ENCODE measurements at places on chromosomes 5 and 9. TPM values are rescaled to one million over a fixed set of nuclear protein-coding genes. Genes with fewer than 3 reads are reported as not detected.

The DMRTA1 gene
- polyA plus RNA-seq: 0.05 TPM

The COL15A1 gene
- 227 TPM for polyA plus RNA-seq

The NRARP gene
- polyA plus RNA-seq: 3.9 TPM

GRCh38 chr5:10828241-10828640, 67.2 kb upstream of the DAP start:
- no peak for DNase-seq

GRCh38 chr9:16207161-16207560, 654.3 kb downstream of the CCDC171 start:
- no peak for DNase-seq

DNA sequence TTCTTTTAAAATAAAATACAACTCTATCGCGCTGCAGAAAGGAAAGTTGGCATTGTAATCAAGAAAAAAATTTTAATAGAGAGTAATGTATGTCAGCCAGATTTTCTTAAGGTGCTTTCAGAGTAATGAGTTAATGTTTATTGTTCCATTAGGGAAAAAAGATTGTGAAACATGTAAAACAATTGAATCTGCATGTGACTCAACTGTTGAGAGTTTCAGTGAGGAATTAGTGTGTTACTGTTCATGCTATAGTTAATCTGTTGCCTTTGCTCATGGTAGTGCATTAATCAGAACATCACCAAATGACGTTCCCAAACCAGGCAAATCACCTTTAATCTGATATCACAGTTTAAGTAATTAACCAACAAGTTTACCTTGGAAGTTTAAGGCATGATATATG, 600.5 kb downstream of the NR2F1-AS1 start:
- no peak for DNase-seq

DNA sequence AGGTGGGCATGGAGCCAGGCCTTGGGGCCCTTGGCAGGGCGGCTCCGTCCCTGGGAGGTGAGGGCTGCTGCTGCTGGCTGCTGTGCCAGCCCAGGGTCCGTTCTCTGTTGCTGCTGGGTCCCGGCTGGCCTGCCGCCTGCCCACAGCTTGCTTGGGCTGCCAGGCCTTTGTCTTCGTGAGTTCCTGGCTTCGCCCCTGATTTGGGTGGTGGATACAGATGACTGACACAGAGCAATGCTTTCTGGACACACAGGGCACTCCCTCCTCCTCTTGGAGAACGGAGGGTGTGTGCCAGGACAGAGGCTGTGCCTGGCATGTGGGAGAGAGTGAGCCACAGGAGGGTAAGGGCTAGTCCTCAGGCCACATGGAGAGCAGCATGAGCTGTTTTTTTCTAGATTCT, 166.1 kb downstream of the MACROH2A1 start:
- no peak for DNase-seq

- DNase-seq: no peak
Measured at GRCh38 chr5:154385236-154385512, 60.6 kb upstream of the SAP30L start.

- DNase-seq: no peak
Measured at GRCh38 chr5:26691486-26691885, 346.9 kb downstream of the CDH9 start.
